ENCODE measurements at places on chromosomes 5 and 9.

- DNase-seq: no peak
Measured at GRCh38 chr5:109868737-109869136, 179.0 kb downstream of the MAN2A1 start.

DNA sequence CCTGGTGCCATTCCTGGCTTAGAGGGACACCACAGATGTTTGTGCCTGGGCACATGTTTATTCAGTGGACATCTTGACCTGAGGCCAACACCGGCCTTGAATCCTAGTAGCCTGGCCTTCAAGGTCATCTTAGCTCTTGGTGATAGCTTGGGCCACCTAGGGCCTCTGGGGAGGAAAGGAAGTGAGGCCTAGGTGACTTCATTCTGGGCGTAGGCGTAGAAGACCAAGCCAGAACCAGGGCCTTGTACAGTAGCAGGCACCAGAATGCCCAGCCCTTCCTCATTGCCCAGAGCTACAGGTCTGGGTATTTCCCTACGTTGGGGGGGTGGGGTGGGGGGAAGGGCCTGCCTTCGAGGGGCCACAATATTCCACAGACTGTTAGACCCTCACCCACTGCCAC, 33.8 kb downstream of the WNK2 start:
- DNase-seq: no peak

- DNase-seq: no peak
Measured at GRCh38 chr5:135214897-135215616, 181.0 kb upstream of the PITX1 start.

- no peak for DNase-seq
Measured at GRCh38 chr9:101365181-101365580, 19.6 kb downstream of the BAAT start.

- DNase-seq: no peak
Measured at GRCh38 chr5:56405116-56405908, 172.2 kb upstream of the ANKRD55 start.

- no peak for DNase-seq
Measured at GRCh38 chr5:133265720-133266526, 214.1 kb downstream of the HSPA4 start.

- DNase-seq: no peak
Measured at GRCh38 chr9:130304116-130304515, 38.6 kb downstream of the HMCN2 start.

GRCh38 chr5:59897075-59897474, 3.5 kb upstream of the PDE4D start:
- DNase-seq: no peak

DNA sequence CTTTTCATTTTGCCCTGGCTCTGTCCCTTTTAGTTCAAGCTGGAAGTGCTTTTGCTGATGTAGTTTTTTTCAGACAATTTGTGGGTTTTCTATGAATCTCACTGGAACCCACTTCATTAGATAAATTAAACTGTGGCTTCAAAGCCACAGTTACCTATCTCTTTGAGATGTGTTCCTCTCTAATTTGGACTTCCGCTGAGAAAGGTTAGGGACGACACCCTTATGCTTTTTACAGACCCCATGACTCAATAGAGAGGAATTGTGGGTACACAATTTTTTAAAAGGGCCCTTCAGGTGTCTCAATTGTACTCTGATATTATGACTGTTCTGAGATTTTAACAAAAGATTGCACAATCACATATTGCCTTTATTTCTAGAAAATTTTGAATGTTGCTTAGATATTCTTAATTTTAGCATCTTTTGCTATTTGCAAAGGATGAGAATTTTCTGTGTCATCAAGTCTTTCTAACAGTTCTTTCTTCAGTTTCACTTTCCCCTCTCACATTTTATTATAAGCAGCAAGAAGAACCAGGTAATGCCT, 110.6 kb downstream of the GADD45G start:
- no peak for DNase-seq

DNA sequence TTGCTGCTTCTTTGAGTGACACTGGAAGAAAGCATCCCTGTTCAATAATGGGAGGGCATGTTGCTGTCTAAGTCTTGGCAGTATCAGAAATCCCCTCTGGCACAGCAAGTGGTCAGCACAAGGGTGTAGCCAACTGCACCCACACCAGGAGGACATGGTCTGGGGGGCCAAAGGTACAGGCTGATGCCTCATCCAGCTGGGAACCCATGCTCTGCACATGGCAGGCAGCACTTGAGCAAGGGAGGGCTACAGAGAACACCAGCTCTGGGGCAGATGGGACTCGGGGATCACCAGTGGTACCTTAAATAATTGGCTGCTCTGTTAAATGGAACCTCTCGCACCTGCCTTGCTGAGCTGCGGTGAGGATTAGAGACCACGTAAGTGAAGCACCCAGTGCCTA, 265.2 kb downstream of the SYK start:
- DNase-seq: no peak

GRCh38 chr9:118008246-118008645, 304.0 kb downstream of the TLR4 start:
- no peak for DNase-seq

DNA sequence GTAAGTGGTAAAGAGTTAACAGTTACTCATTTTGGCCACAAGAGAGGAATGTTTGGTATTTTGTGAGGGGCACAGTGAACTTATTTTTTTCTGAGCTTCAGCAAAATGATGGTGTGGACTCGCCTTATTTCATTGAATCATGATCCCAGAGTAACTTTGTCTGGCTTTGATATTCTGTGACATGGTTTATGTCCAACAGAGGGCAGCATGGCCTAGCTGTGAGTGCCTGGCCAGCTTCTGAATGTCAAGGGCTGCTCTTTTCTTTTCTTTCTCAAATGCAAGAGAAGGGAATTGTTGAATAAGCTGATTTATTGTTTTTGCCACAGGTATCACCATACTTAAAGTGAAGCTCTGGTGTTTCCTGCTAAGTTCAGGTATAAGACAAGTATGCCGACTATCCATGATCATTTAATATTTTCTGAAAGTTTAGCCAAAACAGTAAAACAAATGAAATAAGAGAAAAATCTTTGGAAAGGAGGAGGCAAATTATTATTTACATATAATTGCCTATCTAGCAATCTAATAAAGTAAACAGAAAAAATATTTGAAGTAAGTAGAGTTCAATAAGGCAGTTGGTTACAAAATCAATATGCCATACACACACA, 31.7 kb downstream of the MRPL22 start:
- peak; percentile 30 for DNase-seq

DNA sequence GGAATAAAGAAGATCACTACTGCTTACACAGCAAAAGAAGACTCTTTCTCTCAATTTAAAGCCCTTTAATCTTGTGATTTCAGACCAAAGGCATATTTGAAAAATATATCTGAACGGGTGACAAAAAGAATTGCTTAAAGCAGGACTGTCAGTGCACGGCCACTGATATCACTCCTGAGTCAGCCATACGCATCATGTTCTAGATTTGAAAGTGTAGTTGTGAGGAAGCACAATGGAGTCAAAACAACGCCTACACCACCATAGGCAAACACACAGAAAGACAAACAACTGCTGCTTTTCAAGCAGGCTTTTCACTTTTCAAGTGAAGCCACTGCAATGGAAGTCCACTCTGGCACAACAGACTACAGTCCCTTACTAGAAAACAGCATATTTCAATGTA, 141.7 kb downstream of the AUH start:
- no peak for DNase-seq

GRCh38 chr5:68641211-68641610, 425.7 kb downstream of the PIK3R1 start:
- no peak for DNase-seq
